ENCODE measurements at places on chromosomes 7 and 10.

- no peak for DNase-seq
Observed at GRCh38 chr10:14474656-14475055, 143.9 kb upstream of the FRMD4A start.

- peak; percentile 88 for DNase-seq
Observed at GRCh38 chr7:100893910-100894721, 1.6 kb downstream of the ACHE start.

- DNase-seq = no peak
Observed at GRCh38 chr7:145797507-145797906, 319.1 kb upstream of the CNTNAP2 start.

- no peak for DNase-seq
Observed at GRCh38 chr10:287814-288213, 152.6 kb downstream of the ZMYND11 start.

DNA sequence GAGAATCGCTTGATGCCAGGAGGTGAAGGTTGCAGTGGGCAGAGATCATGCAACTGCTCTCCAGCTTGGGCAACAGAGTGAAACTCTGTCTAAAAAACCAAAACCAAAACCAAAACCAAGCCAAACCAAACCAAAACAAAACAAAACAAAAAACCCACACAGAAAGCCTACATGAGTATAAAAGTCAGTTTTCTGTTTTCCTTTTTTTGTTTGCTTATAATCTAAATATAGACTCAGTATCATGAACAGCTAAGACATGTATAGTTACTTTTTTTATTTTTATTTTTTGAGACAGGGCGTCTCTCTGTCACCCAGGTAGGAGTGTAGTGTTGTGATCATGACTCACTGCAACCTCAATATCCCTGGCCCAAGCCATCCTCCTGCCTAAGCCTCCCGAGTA is 16.8 kb upstream of the MTPN start:
- no peak for DNase-seq

DNA sequence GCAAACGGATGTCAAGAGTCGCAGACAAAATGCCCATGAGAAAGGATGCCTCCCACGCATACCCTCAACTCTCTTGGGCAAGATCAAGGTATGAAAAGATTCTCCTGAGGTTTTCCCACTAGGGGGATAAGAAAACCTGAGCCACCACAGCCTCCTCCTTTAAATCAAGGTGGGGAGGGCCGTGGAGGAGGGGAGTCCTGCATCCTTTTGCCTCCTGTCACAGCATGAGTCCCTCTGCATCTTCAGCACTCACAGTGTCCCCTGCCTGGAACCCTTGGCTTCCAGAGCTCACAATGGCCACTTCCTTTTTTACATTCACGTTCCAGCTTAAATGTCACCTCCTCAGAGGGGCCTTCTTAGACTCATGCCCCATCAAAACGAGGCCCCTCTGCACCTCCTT is 207.6 kb downstream of the GLI3 start:
- DNase-seq = no peak

DNA sequence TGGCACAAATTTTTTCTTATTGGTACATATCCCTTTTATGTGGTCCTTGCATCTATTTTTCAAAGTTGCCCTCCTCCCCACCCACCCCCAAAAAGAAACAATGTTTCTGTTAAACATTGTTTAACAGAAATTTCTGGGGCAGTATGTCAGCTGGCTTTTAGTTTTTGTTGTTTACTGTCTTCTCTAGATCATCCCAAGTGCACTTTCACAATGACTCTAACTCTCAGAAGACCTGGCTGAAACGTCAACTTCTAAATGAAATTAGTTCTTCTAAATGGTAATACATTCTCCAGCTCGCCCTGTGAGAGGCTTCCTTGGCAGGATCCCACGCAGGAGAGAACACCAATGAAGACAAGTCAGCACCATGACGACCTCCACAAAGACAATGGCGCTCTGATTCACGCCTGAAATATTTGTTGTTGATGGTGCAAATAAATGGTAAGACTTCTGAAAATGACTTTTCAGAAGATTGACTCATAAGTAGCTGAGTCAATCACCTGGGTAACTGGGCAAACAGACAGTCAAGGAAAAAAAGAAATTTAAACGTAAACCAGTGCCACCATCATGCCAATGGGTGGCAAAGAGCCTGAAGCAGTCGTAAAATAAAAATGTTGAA is 293.7 kb downstream of the FZD1 start:
- no peak for DNase-seq
